ENCODE measurements at places on chromosomes 7 and 10. TPM values are rescaled to one million over a fixed set of nuclear protein-coding genes. Genes with fewer than 3 reads are reported as not detected.

GRCh38 chr10:8042721-8043568, 11.5 kb upstream of the GATA3 start:
- H3K27ac ChIP-seq = no peak overlapping the region
- DNase-seq = no peak
- H3K4me3 ChIP-seq = no peak overlapping the region
- no peaks in the 10 kb centered on the region for H3K36me3 ChIP-seq

Gene IDE
- total RNA-seq = 22.7 TPM

- no peaks in the 10 kb centered on the region for H3K36me3 ChIP-seq
- no peak overlapping the region for H3K27ac ChIP-seq
- no peaks in the 10 kb centered on the region for H3K27me3 ChIP-seq
- DNase-seq = no peak
- no peak overlapping the region for H3K4me3 ChIP-seq
- H3K4me1 ChIP-seq = no peaks in the 10 kb centered on the region
Measured at GRCh38 chr7:129635300-129636029, 23.9 kb downstream of the NRF1 start.

Gene DNMBP
- total RNA-seq = 15.9 TPM

DNA sequence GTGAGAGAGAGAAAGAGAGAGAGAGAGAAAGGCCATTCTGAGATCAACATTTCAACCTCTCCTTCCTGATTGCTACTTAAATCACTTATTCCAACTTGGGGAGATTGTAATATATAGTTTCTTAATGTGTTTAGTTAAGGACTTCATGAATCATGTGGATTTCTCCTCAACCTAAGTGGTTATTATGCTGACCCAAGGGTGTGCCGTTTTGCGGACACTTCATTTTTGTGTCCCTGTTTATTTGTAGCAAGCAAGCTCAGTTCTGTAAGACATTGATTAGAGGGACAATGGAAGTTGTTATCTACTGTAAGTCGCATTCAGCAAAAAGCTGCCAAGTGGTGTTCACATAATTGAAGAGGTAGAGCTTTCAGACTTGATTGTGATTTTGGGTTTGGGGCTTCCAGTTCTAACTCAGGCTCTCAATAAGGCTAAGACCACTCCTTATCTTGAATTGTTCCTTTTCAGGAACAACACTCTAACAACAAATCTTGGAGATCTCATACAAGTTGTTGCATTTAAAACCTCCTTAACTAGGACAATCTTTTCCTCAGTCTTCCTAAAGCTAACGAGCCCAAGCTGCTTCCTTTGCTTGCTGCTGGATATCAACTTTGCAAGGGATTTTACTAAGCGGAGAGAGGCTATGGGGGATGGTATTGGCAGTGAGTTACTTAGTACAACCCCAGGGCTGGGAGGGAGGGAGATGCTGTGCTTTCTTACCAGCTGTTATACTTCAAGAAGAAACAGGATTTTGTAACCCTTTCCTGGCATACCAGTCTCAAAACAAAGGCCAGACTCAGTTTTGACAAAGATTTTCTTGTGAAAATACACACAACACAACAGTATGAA, 19.8 kb upstream of the COL1A2 start:
- peak overlapping the region; percentile 91 for H3K27ac ChIP-seq
- H3K4me3 ChIP-seq = peak overlapping the region; percentile 51
- no peaks in the 10 kb centered on the region for H3K27me3 ChIP-seq
- H3K36me3 ChIP-seq = no peaks in the 10 kb centered on the region
- peaks cover 4% of the 10 kb centered on the region for H3K4me1 ChIP-seq

DNA sequence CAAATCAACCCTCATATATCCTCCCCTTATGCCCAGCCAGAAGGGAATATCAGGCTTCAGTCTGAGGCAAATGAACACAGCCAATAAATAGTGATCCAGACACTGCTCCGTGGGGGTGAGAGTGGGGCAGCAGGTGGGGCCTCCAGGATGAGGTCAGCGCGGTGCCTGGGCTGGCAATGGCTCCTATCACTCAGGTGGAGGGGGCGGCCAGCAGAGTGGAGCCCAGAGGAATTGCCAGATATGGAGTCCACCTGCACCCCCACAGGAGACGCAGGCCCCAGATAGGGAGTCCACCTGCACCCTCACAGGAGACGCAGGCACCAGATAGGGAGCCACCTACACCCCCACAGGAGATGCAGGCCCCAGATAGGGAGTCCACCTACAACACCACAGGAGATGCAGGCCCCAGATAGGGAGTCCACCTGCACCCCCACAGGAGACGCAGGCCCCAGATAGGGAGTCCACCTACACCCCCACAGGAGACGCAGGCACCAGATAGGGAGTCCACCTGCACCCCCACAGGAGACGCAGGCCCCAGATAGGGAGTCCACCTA, 78.0 kb upstream of the PPP2R2D start:
- DNase-seq = peak; percentile 55
- no peak overlapping the region for H3K27ac ChIP-seq
- H3K36me3 ChIP-seq = no peaks in the 10 kb centered on the region
- no peaks in the 10 kb centered on the region for H3K4me1 ChIP-seq
- H3K27me3 ChIP-seq = no peaks in the 10 kb centered on the region
- H3K4me3 ChIP-seq = no peak overlapping the region

Gene MRC1
- total RNA-seq = 15.1 TPM

DNA sequence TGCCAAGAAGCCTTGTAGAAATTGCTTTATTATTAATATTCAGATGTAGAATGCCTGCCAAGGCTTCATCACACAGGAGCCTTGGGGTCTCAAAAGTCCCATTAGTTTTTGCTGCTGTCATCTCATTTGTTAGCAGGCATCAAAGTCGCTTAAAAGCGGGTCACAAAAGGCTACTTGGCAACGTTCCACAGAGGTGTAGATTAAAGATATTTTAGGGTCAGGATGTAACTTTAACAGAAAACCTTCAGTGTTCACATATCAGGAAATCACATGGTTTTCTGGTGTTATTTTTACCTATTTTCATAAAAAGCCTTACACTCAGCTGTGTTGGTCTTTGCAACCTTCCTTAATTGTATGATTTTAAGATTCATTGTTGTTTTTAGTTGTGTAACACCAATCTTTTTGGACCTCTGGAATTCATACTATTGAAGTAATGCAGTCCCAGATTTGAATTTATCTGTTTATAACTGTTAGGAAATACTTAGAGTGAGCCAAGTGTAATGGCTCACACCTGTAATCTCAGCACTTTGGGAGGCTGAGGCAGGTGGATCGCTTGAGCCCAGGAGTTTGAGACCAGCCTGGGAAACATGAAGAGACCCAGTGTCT, 65.3 kb downstream of the TET1 start:
- H3K36me3 ChIP-seq = no peaks in the 10 kb centered on the region
- no peak overlapping the region for H3K27ac ChIP-seq
- no peaks in the 10 kb centered on the region for H3K27me3 ChIP-seq
- no peak overlapping the region for H3K4me3 ChIP-seq

Gene ACTL6B
- not detected for total RNA-seq

DNA sequence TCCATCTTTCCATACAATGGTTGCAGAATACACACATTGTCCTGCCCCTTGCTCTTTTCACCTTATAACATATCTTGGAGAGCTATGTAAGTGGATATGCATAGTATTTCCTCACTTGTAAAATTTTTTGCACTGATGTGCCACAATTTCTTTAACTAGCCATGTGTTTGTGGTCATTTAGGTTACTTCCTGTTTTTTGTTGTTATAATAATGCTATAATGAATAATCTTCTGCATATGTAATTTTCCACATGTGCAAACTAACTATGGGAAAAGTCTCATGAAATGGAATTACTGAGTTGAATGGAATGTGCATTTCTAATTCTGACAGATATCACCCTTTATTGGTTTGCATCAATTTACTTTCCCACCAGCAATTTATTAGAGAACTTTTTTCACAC, 2.8 kb downstream of the TAS2R41 start:
- no peak overlapping the region for H3K4me3 ChIP-seq
- H3K4me1 ChIP-seq = no peaks in the 10 kb centered on the region
- H3K36me3 ChIP-seq = no peaks in the 10 kb centered on the region
- no peak for DNase-seq
- no peaks in the 10 kb centered on the region for H3K27me3 ChIP-seq
- H3K27ac ChIP-seq = no peak overlapping the region

DNA sequence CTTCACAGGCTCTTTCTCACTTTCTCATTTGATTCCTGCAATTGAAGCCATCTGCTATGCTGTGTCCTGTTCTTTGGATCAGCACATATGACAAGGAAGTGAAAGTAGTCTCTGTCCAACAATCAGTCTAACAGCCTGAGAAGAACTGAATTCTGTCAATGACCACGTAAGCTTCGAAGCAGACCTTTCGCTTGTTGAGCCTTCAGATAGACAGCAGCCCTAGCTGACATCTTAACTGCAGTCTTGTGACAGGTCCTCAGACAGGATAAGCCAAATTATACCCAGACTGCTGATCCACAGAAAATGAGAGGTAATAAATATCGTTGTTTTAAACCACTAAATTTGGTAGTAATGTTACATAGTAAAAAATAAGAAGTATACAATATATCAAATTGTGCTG, 691.0 kb upstream of the LRRTM3 start:
- no peak overlapping the region for H3K27ac ChIP-seq
- DNase-seq = no peak
- H3K36me3 ChIP-seq = no peaks in the 10 kb centered on the region
- H3K4me1 ChIP-seq = no peaks in the 10 kb centered on the region

DNA sequence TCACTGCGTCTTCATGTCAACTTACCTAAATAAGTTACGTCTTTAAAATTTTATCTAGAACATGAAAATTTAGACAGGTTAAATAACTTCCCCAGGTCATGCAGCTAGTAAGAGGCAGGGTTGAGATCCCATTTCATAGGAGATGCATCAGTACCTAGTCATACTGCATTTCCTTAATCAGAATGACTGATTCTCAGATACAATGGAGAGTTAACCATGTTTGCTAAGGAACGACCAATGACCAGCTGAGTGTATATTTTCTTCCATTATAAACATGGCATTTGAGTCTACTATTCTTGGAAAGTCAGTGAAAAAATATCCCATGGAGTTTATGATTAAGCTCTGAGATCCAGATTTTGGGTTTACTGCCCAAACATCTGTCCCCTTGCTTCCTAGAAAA, 39.6 kb downstream of the ENTPD1 start:
- peak overlapping the region; percentile 3 for H3K27ac ChIP-seq
- H3K4me3 ChIP-seq = no peak overlapping the region
- H3K36me3 ChIP-seq = no peaks in the 10 kb centered on the region
- H3K4me1 ChIP-seq = peaks cover 19% of the 10 kb centered on the region

DNA sequence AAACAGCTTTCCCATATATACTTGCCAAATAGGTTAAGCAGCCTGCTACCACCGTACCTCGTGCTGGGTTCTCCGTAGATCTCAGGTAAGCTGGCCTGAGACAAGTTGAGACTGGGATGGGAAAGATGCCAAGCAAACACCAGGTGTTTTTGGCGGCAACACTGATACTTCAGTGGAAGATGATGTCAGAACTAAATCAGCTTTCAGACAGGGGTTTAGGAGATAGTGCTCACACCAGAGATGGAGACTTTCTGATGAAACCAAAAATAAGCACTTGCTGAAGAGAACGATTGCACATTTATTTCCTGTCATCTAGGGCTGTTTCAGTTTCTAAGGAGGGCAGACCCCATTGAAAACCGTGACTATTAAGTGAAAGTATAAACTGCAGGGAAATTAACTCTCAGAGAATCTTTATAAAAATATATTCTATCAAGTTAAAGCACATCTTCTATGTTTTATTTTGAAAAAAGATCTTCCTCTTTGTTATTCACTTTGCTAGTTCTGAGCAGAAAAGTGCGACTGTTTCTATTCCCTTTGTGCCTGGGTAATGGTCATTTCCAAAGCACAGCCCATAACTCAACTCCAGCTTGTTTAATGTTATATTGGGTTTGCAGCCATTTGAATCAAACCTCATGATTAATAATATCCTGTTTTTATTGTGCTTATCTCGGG, 149.9 kb downstream of the CPED1 start:
- no peak overlapping the region for H3K4me3 ChIP-seq
- no peak overlapping the region for H3K27ac ChIP-seq
- DNase-seq = no peak
- no peaks in the 10 kb centered on the region for H3K27me3 ChIP-seq
- H3K4me1 ChIP-seq = peaks cover 2% of the 10 kb centered on the region
- H3K36me3 ChIP-seq = peaks cover 9% of the 10 kb centered on the region

GRCh38 chr10:5805711-5806110, 7.5 kb downstream of the GDI2 start:
- no peak overlapping the region for H3K4me3 ChIP-seq
- no peak for DNase-seq
- peaks cover 19% of the 10 kb centered on the region for H3K4me1 ChIP-seq
- no peak overlapping the region for H3K27ac ChIP-seq

- H3K4me1 ChIP-seq = peaks cover 2% of the 10 kb centered on the region
- no peaks in the 10 kb centered on the region for H3K27me3 ChIP-seq
- DNase-seq = no peak
- no peak overlapping the region for H3K4me3 ChIP-seq
- H3K27ac ChIP-seq = no peak overlapping the region
Measured at GRCh38 chr7:110947408-110947807, 143.5 kb upstream of the LRRN3 start.

DNA sequence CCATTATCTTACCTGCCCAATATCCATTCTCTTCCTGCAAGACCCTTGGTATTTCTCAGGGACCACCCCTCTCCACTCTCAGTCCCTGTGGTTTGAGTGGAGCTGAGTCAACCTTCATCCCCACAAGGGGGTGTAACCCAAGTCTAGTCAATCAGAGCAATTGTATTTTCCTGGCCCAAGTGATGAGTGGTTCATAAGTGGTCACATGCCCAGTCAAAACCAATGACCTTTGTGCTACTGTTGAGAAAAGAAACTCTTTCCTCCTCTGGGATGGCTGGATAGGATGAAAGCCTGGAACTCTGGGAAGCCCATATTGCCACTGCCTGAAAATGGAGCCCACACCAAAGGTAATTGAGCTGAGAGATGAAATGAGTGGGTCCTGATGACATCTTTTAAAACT, 93.6 kb downstream of the SNX10 start:
- H3K36me3 ChIP-seq = no peaks in the 10 kb centered on the region
- DNase-seq = no peak
- no peak overlapping the region for H3K27ac ChIP-seq

Gene LIPM
- not detected for total RNA-seq

DNA sequence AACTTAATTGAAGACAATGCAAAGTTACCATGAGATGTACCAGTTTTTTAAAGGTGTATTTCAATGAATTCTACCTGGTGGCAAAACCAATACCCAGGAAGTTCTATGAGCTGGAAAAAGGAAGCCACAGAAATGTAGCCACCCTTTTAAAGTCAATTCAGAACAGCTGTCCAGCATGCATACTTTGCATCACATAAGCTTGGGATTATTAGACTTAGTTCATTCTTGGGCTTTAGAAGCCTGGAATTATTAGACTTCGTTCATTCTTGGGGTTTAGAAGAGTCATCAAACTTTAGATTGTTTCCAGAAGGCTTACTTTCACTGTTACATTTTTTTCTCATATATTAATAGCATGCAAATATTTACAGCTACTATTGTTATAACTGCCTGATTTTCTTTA, 20.9 kb downstream of the SLC25A13 start:
- no peaks in the 10 kb centered on the region for H3K27me3 ChIP-seq
- H3K4me3 ChIP-seq = no peak overlapping the region
- H3K27ac ChIP-seq = no peak overlapping the region
- no peaks in the 10 kb centered on the region for H3K4me1 ChIP-seq

DNA sequence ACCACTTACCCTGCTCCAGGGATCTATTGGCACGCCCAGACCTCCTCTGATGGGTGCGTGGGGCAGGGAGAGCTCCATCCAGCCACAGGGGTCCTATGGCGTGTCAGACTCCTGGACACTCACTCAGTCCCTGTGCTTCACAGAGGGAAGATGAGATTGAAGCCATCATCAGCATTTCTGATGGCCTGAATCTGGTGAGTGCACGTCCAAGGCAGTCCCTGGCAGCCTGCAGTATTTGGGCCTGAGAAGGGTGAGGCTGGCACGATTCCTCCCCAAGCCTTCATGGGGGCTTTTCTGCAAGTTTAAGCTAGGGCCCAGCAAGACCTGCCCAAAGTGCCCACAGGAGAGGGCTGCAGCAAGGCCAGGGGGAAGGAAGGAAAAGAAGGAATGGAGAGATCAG, 3.3 kb downstream of the CDHR1 start:
- no peak overlapping the region for H3K27ac ChIP-seq
- no peaks in the 10 kb centered on the region for H3K4me1 ChIP-seq
- no peaks in the 10 kb centered on the region for H3K27me3 ChIP-seq
- no peak for DNase-seq
- no peaks in the 10 kb centered on the region for H3K36me3 ChIP-seq
